ENCODE measurements at places on chromosomes 5 and 9.

- no peak for DNase-seq
Measured at GRCh38 chr5:62737766-62738165, 159.1 kb downstream of the LRRC70 start.

GRCh38 chr5:150108711-150109514, 22.6 kb upstream of the CSF1R start:
- no peak for DNase-seq

- no peak for DNase-seq
Measured at GRCh38 chr5:67192719-67193438, 3.7 kb downstream of the CD180 start.

DNA sequence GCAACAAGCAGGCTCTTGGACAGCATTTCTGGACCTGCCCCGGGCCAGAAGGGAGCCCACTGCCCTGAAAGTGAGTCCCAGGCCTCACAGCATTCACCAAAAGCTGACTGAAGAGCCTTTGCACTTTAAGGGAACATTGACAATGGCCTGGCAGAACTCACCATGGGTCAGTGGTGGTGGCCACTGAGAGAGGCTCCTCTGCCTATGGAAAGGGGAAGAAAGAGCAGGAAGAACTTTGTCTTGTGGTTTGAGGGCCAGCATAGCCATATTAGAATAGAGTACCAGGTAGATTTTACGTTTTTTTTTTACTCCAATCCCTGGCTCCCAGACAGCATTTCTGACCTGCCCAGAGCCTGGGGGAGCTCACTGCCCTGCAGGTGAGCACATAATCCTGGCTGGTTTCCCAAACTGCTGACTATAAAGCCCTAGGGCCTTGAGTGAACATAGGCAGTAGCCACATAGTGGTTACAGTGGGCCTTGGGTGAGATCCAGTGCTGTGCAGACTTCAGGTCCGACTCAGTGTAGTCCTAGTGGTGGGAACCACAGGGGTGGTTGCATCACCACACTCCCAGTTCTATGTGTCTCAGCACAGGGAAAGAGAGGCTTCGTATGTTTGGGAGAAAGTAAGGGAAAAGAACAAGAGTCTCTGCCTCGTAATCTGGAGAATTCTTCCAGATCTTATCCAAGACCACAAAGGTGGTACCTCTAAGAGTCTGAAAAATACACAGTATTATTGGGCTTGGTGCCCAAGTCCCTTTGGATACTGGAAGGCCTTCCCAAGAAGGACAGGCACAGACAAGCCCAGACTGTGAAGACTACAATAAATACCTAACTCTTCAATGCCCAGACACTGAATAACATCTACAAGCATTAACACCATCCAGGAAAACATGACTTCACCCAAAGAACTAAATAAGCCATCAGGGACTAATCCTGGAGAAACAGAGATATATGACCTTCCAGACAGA, 89.5 kb downstream of the TSSK1B start:
- no peak for DNase-seq

DNA sequence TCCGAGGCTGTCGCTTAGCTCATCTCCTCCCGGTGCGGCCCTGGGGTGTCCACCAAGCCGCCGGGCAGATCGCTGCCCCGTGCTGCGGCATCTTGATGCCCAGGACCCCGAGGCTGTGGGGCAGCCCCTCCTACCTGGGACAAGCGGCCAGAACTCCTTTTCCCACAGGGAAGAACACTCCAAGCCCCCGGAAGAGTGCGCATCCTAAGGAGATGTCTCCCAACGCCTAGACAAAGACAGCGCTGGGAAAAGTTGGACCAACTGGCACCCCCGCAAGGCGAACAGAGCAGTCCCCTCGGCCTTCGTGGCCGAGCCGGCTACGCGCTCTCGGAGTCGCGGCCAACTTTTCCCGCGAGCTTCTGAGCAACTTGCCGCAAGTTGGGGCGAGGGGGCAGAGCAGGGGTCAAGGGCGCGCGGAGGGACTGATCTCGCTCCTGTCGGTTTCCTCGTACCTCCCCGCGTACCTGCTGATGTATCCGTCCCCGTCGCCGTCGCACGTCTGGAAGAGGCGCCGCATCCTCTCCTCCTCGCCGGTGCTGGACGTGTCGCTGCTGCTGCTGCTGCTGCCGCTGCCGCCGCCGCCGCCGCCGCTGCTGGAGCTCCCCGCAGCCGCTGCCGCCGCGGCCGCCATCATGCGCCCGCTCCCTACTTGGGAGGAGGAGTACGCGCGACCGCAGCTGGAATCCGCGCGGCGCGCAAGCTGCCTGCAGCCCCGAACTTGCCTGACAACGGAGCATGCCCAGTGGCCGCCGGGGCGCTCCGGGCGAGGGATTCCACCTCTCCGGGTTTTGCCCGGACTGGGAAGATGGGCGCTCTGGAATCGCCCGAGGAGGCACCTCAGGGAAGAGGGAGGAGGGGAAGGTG, at the start of gene MCC:
MCC (minus strand) TSS at position 673 of the 864 bp plus-strand sequence.
- DNase-seq, result peak; percentile 63

DNA sequence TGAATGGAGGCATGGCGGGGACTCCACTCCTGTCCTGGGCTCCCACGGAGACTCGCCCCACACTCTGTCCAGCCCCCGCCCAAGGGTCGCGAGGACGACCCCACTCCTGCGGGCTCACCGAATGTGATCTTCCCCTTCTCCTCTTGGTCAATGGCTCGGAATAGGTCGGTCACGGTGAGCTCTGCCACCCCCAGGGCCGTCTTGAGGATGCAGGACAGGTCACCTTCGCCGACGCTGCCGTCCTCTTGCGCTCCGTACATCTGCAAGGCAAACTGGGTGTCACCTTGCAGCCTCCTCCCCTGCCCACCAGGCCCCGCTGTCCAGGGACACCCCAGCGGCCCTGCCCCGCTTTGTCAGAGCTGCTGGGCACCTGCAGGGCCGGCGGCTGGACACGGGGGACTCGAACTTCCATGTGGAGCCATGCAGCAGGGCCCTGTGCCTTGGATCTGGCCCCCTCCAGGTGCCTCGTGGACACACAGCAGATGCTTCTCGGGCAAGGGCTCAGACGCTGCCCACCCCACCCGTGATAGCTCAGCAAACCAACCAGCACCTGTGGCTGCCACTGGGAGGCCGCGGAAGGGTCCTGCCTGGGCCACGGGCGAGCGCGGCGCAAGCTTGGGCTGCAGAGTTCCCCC, 21.5 kb upstream of the SLC6A3 start:
- no peak for DNase-seq

DNA sequence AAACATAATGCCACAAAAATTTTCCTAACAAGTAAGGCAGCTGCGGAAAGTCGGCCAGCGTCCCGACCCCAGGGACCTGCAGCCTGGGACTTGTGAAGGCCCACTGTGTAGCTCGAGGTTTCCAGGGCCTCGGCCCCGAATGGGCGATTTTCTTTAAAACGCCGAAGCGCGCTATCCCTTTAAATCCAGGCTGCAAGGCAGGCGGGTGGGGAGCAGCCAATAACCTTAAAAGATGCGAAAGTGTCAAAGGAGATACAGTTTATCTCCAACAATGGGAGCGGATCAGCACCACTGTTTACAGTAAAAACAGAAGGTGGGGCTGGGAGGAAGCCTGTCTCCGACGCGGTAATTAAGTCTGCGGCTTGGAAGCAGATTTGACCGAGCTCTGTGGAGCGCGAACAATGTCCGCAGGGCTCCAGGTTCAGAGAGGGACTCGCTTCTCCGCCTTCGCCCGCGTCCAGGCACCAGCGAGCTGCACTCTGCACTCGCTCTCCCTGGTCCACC, 1.7 kb upstream of the ZSWIM6 start:
- no peak for DNase-seq

GRCh38 chr5:77637170-77637997, 1.1 kb downstream of the OTP start:
- no peak for DNase-seq

DNA sequence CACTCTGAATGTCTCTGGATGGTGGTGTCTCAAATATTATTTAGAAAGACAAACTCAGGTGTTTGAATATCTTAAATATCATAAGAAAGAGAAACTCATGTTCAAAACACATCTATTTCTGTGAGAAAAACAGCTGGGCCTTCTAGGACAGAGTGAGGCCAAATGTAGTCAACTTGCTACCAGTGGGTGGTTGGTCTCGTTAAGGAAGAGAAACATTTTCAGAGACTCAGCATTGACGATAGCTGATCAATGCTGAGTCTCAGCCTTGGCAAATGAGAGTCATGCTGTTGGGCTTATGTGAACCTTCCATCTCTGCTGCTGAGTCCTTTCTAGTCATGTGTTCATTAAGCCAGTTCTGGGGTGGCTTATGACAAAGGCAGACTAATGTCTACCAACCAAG, 418.0 kb downstream of the CETN3 start:
- no peak for DNase-seq

GRCh38 chr5:148831590-148832565, 5.5 kb downstream of the ADRB2 start:
- no peak for DNase-seq

DNA sequence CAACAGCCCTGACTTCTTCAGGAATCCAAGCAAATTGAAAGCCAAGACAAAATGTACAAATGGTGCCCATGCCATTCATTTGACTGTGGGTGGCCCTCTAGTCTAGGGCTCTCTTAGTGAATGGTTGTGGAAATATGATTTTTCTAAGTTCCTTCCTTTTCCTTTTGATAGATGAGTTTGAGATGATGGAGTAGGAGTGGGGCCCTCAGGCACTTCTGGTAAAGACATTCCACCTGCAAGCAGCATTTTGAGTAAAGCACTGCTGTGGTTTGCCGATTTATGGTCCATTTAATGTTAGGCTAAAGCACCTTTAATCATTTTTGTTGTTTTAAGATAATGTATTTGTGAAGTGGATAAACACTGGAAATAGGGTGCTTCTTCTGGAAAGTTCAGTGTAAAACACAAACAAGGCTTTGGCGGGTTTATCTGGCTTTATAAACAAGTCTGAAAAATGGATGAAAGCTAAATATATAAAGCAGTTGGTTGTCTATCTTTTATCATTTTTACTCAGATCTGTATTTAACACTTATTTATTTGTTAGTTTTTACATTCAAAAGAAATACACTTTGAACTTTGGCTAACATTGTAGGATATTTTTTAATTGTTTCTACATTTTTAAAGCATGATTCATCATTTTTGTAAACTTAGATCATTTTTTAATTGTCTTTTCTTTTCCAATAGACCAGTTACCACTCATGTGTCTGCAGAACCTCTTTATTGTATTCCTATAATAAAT, 213.5 kb downstream of the PJA2 start:
- DNase-seq, result no peak

GRCh38 chr9:126720036-126720435, 84.8 kb upstream of the ZBTB43 start:
- DNase-seq, result no peak

- DNase-seq, result no peak
Measured at GRCh38 chr9:34570809-34571480, 18.6 kb downstream of the CNTFR start.

- no peak for DNase-seq
Measured at GRCh38 chr5:175123542-175123941, 320.4 kb downstream of the DRD1 start.

- no peak for DNase-seq
Measured at GRCh38 chr9:88988796-88989641, 2.2 kb upstream of the S1PR3 start.

GRCh38 chr5:146635443-146635842, 119.5 kb upstream of the GPR151 start:
- DNase-seq, result no peak

GRCh38 chr5:109907731-109908130, 218.0 kb downstream of the MAN2A1 start:
- DNase-seq, result no peak

DNA sequence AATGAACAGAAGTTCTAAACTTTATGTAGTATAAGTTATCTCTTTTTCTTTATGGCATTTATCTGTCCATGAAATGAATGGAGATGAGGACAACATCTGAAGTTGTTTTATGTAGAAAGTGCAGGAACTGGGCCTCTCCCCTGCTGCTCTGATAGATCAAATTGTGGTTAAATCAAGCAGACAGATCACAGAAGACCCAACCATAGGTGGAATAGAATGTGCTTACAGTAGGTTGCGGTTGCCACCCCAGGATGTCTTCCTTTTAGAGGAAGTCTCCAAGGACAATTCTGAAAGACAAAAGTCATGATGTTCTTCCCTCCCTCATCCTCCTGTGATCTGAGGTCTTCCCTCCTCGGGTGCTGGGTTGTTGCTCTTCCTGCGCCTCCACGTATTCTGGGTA, 12.9 kb downstream of the RASGRF2 start:
- no peak for DNase-seq

GRCh38 chr9:92668746-92669526, 995 bp downstream of the IPPK start:
- DNase-seq, result no peak

DNA sequence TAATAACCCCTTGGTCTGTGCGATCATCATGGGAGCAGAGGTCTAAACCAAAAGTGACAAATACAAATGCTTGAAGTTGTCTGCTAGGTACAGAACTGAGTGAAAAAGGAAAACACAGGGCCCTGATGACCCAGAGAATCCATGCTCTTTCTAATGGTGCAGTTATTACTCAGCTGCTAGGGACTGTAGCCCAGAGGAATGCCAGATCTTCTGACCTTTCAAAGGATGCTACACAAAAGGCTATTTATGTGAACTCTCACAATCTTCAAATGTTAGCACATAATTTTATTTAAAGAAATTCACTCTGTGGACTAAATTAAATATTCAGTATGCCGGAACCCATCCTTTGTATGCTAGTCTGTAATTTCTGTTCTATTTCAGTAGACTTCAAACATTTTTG, 79.9 kb downstream of the PRR16 start:
- DNase-seq, result no peak

DNA sequence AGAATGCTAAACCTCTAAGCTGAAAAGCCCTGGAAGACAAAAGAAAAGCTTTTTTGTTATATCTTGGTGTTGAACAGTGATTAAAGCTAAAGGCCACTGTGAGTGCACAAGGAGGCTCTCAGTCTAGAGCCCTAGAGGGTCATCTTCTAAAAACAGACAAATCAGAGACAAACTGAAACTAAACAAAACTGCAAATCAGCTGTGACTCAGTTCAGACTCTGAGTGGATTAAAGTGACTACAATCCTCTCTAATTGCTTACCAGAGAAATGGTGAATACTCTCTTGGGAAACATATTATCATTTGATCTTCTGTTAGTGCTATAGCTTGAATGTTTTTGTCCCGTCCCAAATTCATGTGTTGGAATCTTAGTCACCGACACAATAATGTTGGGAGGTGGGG, 491.9 kb downstream of the CDH18 start:
- DNase-seq, result no peak

DNA sequence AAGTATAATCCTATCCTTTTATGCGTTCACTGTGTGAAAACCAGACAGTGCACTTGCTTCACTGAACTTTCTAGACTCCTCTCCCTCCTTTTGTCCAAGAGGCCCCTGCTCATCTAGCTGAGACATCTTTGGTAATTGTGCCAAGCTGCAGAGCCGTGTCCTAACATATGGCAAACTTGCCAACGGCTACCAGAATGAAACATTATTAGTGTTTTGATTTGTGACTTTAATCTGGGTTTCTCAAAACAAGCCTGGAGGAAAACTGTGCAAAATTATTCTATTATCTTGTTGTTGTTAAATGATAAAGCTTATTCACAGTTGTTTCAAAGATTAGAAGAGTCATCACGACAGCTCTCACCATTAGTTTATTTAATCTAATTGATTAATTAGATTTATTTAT, 79.0 kb upstream of the RETREG1 start:
- no peak for DNase-seq
